Stimulated activated CD4-positive, alpha-beta T cell treated with anti-CD3 and anti-CD28 coated beads, Interleukin-12 subunit alpha, Interleukin-12 subunit beta, amount 100 ng/mL, for 48 hours (primary cell): ENCODE measurements at places on chromosomes 3 and 15.

GRCh38 chr15:51731549-51732267 is 5.7 kb downstream of the LYSMD2 start:
- no peak for DNase-seq

- DNase-seq = no peak
Measured at GRCh38 chr3:77025471-77025870, 14.4 kb upstream of the ROBO2 start.

GRCh38 chr15:81025721-81026370 is 25.1 kb downstream of the TLNRD1 start:
- no peak for DNase-seq

DNA sequence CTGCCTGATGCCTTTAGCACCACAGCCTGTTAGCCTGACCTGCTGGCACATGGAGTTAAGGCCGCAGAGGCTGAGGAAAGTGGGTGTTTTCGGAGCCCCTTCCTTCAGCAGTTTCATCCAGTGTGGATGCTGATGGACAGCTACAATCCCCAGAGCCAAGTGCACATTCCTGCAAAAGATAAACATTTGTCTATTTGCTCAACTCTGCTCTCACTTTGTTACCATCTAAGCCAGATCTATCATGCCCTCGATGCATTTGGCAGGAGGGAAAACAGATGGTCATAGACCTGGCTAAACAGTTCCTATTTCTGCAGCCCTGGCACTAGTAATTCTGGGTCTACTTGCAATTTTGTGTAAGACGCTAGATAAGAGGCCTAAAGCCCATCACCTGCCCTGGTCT is 312.9 kb upstream of the RASGRP1 start:
- no peak for DNase-seq

- DNase-seq = no peak
Measured at GRCh38 chr3:129344540-129345220, 66.0 kb downstream of the HMCES start.

GRCh38 chr3:64117483-64117882 is 94.2 kb upstream of the PSMD6 start:
- DNase-seq = no peak

DNA sequence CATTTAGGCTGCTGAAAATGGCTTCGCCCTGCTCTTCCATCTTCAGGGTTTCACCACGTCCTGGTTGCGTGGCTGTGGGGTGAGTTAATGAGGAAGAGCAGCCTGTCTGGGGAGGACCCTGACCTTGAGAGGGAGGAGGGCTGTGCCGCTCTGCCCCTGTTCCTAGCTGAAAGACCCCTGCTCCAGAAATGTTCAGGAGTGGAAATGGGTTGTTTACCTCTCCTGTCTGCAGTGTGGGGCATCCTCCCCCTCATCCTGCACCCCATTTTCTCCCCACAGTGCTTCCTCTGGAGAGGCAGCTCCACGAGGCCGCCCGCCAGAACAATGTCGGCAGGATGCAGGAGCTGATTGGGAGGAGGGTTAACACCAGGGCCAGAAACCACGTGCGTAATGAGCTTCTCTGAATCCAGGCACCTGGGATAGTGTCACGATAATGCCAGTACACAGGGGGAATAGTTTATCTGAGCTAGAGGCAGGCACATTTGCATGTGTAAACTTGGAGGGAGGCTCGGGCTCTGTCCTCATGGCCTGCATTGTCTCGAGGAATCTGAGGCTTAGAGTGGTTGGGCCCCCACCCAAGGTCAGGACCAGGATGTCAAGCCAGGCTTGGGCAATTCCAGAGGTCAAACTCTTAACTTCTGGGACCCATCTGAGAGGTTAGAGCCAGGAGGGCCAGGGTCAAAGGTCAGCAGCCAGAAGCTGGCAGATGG is 4.0 kb downstream of the ANKDD1A start:
- DNase-seq = no peak

DNA sequence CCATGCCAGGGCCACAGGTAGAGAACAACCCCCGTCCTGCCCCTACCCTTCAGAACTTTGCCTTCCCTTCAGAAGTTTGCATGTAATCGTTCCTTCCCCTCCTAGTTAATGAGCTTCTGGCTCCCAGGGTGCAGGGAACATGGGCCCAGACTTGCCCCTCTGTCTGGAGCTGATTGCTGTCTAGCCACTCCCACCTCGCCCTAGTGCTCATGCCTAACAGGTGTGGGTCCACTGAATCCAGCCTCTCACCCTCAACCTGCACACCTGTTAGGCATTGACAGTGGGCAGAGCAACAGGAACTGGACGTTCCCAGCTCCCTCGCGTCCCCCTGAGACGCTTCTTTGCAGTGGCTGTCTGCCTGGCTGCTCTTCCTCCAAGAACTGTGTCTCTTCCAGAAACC is 40.3 kb downstream of the WNT5A start:
- DNase-seq = no peak

DNA sequence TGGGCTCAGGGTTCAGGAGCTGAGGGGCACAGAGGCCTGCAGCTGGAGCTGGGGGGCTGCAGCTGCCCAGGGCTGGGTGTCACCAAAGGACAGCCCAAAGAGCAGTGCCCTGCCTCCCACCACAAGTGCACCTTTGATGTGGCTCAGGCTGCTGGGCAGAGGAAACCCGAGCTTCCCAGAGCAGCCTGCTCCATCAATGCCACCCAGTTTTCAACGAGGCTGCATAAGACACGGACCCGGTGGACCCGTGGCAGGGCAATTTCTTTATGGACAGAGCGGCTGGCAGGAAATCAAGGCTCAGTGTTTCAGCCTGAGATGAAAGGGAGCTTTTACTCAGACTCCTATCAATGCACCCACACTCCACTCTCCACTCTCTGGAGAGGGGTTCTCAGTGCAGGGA is 18.7 kb downstream of the SEMA5B start:
- no peak for DNase-seq

DNA sequence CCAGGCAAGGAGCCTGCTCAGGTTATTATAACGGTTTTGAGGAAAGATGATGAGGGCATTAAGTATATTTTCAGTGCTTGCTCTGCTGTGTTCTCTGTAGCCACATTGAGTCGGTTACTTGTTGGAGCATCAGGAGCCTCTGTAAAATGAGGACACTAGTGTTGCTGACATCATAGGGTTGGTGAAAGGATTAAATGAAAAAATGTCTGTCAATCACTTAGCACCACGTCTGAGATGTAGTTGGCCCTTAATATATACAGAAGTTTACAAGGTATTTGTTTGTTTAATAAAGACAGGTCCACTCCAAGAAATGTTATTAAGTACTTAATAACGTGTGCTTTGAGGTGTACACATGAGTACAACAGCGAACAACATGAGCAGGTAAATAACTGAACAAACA is 735 bp upstream of the SLC25A26 start:
- DNase-seq = no peak

- DNase-seq = no peak
Measured at GRCh38 chr3:161759444-161759843, 262.8 kb downstream of the OTOL1 start.

DNA sequence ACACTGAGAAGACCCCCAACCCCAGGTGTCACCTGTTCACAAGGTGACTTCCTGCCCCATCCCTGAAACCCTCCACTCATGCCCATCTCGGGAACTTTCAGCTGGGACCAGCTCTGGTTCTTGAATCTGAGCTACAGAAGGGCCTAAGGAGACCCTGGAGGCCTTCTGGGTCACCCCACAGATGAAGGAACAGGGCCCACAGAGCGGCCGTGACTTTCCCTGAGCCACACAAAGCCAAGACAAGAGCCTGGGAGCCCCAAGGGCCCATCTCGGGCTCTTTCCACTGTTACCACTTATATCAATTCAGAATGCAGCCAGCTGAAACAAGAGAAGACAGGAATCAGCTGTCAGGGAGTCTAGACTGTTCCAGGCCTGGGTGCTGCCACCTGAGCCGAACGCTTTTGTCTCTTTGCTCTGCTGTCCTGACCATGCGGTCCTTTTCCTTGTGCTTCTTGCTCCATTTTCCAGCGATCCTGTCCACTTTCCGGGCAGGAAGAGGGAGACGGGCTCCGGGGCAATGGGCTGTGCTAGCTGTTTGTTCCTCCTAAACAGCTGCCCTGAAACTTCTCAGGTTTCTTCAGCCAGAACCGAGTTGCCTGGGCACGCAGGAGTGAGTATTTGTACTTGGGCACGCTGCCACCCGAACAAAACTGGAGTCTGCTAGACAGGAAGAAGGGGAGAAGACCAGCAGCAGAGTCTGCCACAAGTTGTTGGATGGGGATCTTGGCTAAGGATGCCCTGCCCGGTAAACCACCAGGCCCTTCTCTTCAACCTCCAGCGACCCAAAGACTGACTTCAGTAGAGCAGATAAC is 28.0 kb upstream of the PIGZ start:
- no peak for DNase-seq

DNA sequence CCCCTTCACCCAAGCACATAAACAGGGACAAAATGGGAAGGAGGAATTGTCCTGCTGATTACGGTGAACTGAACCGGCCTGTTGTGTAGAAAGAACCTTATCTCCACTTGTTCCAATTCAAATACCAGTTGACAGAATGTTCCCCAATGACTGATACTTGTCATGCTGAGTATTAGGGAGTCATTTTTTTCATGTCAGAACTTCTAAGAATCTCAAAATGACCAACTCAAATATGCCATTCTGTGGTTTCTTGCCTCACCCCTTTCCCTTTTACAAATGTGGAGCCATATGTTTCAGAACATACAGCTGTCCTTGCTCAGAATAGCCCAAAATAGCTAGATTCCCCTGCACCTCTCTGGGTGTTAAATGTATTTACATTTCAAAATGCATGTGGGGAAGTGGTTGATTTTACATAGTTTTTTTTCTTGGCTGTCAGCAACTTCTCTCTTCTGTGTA is 405.9 kb upstream of the TBL1XR1 start:
- no peak for DNase-seq

DNA sequence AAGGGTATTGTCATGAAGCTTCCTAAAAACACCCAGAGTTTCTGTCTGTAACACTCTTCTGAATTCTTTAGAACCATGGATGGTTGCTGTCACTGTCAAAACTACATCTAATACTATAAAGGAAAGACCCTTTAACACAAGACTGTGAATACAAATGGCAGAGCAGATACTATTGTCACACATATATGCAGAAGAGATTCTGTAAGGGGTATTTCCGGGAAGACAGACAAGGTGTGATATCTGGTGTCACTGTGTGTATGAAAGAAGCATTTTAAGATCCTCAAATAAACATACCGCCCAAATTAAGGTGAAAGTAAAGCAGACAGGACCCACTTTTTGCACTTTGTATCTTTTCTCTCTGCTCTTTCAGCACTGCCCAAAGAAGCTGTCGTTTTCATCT is 306.4 kb downstream of the RORA start:
- DNase-seq = no peak

- DNase-seq = peak; percentile 15
Measured at GRCh38 chr3:171328419-171329082, 131.7 kb downstream of the TNIK start.

GRCh38 chr15:99963096-99963825 is 230.0 kb upstream of the LYSMD4 start:
- no peak for DNase-seq

DNA sequence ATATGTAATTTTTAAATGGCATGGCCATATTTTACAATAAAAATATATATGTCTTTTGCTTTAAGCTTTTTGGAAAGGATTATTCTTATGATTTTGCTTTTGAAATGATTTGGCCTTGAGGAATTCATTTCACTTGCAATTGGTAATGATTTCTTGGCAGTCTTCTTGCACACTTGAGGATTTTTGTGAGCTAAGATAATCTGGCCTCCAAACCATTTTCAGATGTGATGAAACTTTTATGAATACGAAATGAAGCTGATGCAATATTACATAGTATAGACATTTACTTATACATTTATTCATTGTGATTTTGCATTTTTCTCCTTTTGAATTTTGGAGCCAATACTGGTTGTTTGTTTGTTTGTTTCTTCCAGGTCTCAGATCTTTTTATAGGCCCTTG is 6.4 kb upstream of the SH2D7 start:
- DNase-seq = no peak

- DNase-seq = no peak
Measured at GRCh38 chr15:69391046-69391757, 22.9 kb upstream of the KIF23 start.

DNA sequence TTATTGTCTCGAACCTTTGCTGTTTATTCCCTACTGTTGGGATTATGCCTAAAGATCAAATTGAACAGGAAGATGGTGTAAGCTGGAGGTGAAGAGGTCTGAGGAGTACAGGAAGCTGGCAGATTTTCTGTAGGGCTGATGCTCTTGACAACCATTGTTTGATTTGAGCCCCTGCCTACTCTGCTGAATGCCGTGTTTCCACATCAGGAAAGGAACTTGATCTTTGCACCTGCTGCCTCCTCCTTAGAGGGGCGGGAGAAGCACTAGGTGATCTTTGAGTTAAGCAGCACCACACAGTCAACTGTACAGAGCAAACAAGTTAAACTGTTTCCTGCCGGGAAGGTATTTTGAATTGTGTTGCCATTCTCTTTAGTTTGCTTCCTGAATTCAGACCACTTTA is 364.6 kb upstream of the EPHA6 start:
- no peak for DNase-seq

DNA sequence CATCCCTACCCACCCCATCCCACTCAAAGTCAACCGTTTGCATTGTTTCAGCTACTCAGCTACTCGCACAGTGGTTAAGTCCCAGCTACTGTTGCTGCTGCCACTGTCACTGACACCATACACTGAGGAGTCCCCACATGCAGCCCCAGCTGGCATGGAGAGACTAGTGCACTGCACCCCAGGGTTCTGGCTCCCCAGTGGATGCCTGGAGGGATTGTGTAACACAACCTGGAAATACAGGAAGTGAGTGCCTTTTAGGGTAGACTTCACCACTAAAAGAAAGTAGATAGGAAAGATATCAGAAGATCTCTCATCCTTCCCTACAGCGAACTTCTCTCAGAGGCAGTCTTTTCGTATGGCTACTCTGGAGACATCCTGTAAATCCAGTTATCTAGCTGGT is 169.2 kb upstream of the STRIT1 start:
- DNase-seq = no peak

DNA sequence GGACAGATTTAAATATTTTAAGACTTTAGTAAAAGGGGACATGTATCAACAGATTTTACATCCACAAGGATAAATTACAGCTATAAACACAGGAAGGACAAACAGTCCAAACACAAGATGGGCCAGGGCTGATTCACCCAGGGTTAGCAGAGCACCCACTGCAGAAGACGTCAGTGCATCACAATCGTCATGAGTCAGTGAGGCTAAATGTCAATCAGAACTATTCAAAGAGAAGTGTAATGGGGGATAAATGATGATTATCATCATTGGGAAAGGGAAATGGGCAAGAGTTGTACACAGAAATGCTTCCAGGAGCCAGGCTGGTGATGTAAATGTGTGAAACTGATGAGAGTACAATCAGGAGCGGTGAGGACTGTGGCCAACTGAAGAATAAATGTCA is 226.8 kb downstream of the PLCL2 start:
- no peak for DNase-seq
